ENCODE measurements at places on chromosomes 12 and 14. TPM values are rescaled to one million over a fixed set of nuclear protein-coding genes. Genes with fewer than 3 reads are reported as not detected.

RIN3 gene
- 76.1 TPM for total RNA-seq

ARMH4 gene
- not detected for total RNA-seq

KRT72 gene
- total RNA-seq, result not detected

- H3K4me3 ChIP-seq, result no peak overlapping the region
- DNase-seq, result no peak
- no peak overlapping the region for H3K27ac ChIP-seq
Measured at GRCh38 chr12:102757882-102758226, 159.2 kb downstream of the PAH start.

GRCh38 chr12:102957339-102958050, at the start of gene ASCL1:
Gene ASCL1 (plus strand): TSS chr12:102957674. CDS start chr12:102958245, 571 bp downstream.
- peaks cover 1% of the 10 kb centered on the region for H3K36me3 ChIP-seq
- DNase-seq, result no peak
- H3K27me3 ChIP-seq, result peaks cover 84% of the 10 kb centered on the region
- peak within 1 kb of the TSS; percentile 55 for H3K4me3 ChIP-seq
- peaks cover 37% of the 10 kb centered on the region for H3K4me1 ChIP-seq
- peak within 1 kb of the TSS; percentile 28 for H3K27ac ChIP-seq

GRCh38 chr12:78331181-78331580, 500.5 kb downstream of the NAV3 start:
- H3K4me3 ChIP-seq, result no peak overlapping the region
- DNase-seq, result no peak
- no peak overlapping the region for H3K27ac ChIP-seq
- no peaks in the 10 kb centered on the region for H3K27me3 ChIP-seq
- H3K4me1 ChIP-seq, result no peaks in the 10 kb centered on the region

- peaks cover 33% of the 10 kb centered on the region for H3K27me3 ChIP-seq
- H3K4me3 ChIP-seq, result no peak overlapping the region
Measured at GRCh38 chr12:109393437-109394345, 46.0 kb downstream of the MYO1H start.

DNA sequence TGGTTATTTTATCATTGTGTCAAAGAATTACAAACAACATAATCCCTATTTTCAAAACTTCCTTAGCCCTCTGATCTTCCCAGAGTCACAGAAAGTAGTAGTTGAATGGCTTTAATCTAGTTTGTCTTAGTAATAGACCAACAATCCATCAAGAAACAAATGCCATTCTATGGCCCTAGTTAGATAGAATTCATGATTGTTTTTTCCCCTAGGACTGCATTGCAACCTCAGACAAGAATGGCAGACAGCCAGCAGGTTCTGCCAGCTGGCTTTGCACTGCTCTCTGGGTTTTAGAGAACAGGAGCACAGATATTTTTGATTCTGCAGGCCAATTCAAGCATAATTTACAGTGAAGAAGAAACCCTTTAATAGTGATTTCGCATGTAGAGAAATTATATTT, 33.8 kb downstream of the SYT1 start:
- H3K36me3 ChIP-seq, result no peaks in the 10 kb centered on the region
- no peak for DNase-seq
- no peaks in the 10 kb centered on the region for H3K4me1 ChIP-seq
- H3K4me3 ChIP-seq, result no peak overlapping the region
- no peaks in the 10 kb centered on the region for H3K27me3 ChIP-seq

- peak overlapping the region; percentile 63 for H3K27ac ChIP-seq
- H3K36me3 ChIP-seq, result peaks cover 71% of the 10 kb centered on the region
- peaks cover 35% of the 10 kb centered on the region for H3K4me1 ChIP-seq
- H3K27me3 ChIP-seq, result no peaks in the 10 kb centered on the region
- no peak for DNase-seq
- H3K4me3 ChIP-seq, result no peak overlapping the region
Measured at GRCh38 chr14:64421166-64421565, 33.0 kb downstream of the MTHFD1 start.

GRCh38 chr14:53183611-53184010, 30.5 kb upstream of the DDHD1 start:
- no peaks in the 10 kb centered on the region for H3K27me3 ChIP-seq
- peaks cover 14% of the 10 kb centered on the region for H3K4me1 ChIP-seq
- peaks cover 17% of the 10 kb centered on the region for H3K36me3 ChIP-seq
- no peak overlapping the region for H3K27ac ChIP-seq

GRCh38 chr12:4216187-4216927, 57.2 kb upstream of the CCND2 start:
- peak overlapping the region; percentile 75 for H3K27ac ChIP-seq
- no peaks in the 10 kb centered on the region for H3K27me3 ChIP-seq
- H3K4me3 ChIP-seq, result no peak overlapping the region
- DNase-seq, result no peak

DNA sequence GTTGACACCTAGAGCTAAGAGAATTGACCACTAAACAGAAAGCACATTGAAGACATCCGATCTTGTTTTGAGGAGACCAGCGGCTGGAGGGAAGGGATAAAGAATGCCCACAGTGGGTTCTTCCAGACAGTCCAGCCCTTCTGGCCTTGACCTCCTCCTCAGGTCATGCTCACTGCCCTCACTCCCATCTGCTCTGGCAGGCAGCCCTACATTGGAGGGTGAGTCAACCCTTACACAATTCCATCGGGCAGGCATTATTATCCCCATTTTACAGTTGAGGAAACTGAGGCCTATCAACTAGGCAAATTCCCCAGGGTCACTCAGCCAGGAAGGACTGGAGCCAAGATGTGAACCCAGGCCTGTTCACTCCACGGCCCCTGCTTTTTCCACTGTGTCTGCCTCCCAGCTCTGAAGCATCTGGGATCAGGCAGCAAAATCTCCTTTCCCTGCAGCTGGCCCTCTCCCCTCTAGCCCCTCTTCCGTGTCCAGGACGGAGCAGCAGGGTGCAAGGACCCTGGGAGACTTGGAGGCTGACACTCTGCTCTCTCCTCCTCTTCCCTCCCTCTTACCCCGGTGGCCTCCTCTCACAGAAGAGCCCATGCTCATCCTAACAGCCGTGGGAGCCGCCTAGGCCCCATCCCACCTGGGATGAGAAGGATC, 5.3 kb downstream of the SCNN1A start:
- no peak overlapping the region for H3K27ac ChIP-seq
- no peaks in the 10 kb centered on the region for H3K36me3 ChIP-seq

- no peaks in the 10 kb centered on the region for H3K27me3 ChIP-seq
- no peaks in the 10 kb centered on the region for H3K36me3 ChIP-seq
- H3K4me1 ChIP-seq, result no peaks in the 10 kb centered on the region
- no peak for DNase-seq
Measured at GRCh38 chr12:5480218-5480937, 48.5 kb downstream of the NTF3 start.

GRCh38 chr12:105319691-105320209, 10.7 kb upstream of the C12orf75 start:
- H3K27me3 ChIP-seq, result no peaks in the 10 kb centered on the region
- peaks cover 57% of the 10 kb centered on the region for H3K36me3 ChIP-seq
- H3K4me1 ChIP-seq, result peaks cover 55% of the 10 kb centered on the region
- DNase-seq, result no peak
- no peak overlapping the region for H3K27ac ChIP-seq

Data from activated CD8-positive, alpha-beta memory T cell treated with anti-CD3 and anti-CD28 coated beads, Interleukin-2, amount 10 ng/mL, durations not matched to agents 7 days and 5 days (primary cell).